Hypothalamus (tissue), 51 donors: ENCODE measurements at places on chromosomes 1 and 21.

GRCh38 chr1:231162297-231162969 is 575 bp downstream of the TRIM67 start:
- DNase-seq = no peak

DNA sequence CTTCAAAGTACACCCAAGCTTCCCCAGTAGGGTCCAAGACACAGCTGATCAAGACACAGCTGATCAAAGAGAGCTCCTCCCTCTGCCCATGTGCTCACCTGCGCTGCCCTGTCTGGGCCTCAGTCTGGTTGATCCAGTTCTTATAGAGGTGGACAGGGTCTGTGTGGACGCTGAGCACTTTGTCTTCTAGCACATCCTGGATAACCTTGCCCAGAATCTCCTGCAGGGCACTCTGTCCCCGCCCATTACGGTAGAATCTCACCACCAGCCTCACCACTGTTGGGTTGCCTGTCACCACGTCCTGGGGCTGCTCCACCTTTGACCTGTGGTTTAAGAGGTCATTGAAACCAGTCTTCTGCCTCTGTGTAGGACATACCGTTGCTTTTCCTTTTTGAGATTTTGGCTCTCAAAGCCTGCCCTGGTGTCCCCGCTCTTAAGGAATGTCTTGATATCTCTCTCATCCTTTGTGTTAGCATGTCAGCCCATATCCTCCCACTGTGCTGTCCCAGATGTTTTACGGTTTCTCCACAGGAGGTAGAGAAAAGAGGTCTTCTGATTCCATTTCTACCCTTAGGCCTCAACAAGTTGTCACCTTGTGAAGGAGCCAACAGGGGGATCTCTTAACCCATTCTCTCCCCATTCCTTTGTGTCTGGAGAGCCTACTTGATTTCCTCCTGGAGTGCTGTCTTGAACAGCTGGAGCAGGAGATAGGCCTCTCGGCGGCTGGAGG is 33.5 kb downstream of the IQGAP3 start:
- no peak for DNase-seq

- DNase-seq = no peak
Measured at GRCh38 chr1:114725230-114725629, 8.7 kb upstream of the NRAS start.

DNA sequence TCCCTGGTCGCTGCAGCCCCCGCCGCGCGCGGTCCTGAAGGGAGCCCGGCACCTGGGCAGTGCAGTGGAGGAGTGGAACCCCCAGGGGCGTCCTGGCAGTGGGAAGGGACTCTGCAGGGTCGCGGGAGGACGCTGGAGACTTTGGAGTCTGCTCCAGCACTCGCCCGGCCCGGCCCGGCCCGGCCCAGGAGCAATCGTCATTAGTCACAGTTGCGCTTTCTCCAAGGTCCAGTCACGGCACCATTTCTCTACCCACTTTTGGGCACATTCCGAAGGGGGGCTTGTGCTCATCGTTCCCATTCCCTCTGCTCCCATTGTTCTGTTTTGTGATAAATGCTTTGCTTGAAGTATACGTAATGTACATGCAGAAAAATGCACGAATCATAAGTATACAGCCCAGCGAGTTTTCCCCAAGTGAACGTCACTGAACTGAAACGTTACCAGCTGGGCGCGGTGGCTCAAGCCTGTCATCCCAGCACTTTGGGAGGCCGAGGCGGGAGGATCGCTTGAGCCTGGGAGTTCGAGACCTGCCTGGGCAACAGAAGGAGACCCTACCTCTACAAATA is 999 bp downstream of the THAP3 start:
- peak; percentile 43 for DNase-seq

DNA sequence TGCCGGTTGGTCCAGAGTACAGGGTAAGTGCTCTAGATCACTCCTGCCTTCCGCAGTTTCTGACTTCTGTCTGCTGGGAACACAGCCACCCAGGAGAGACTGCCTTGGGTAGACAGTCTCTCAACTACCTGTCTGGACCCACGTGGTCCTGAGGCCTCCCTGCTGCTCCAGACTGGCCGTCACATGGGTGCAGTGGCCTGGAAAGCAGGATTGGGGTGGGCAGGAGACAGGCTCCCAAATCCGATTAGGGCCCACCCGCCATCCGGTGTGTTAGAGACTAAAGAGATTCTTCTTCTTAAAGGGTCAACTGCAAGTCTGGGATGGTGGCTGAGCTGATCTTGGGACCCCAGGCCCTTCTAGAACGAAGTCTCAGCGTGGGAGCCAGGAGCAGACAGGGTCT is 105.5 kb downstream of the EBNA1BP2 start:
- DNase-seq = no peak

GRCh38 chr1:108878678-108879077 is 1.9 kb downstream of the GPSM2 start:
- no peak for DNase-seq

GRCh38 chr1:34500451-34500850 is 254.4 kb upstream of the GJB5 start:
- DNase-seq = no peak

- no peak for DNase-seq
Measured at GRCh38 chr1:191508239-191508638, 650.0 kb upstream of the RGS18 start.

DNA sequence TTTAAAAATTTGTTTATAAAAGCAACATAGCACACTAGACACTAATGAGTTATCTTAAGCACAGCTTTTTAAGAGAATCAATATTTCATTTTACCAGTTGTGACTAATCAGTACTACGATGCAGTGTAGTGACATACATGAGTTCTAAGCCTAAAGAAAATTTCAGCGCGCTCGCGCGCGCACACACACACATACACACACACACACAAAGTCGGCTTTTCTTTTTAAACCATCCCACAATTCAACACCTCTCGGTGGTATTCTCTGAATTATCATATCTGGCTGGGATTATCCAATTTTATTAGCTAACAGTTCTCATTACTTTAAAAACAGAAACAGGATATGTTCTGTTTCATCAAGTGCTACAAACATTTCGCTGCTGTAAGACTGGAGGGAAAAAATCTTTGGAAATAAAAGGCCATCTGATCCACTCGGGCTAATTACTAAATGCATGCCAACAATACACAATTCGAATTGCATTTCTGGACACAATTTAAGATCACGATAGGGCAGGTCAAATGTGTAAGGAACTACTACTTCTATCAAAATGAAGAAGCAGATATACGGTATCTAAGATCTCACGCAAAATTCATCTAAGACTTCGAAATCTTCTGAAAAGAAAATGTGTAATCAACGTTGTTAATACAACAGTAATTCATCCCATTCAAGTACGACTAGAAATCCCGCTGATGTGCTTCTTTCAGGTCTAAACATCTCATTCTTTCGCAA is 1.2 kb downstream of the TUT4 start:
- peak; percentile 2 for DNase-seq

GRCh38 chr1:7322283-7322785 is 448.8 kb upstream of the VAMP3 start:
- DNase-seq = no peak
